ENCODE measurements at places on chromosomes 1 and 21.

DNA sequence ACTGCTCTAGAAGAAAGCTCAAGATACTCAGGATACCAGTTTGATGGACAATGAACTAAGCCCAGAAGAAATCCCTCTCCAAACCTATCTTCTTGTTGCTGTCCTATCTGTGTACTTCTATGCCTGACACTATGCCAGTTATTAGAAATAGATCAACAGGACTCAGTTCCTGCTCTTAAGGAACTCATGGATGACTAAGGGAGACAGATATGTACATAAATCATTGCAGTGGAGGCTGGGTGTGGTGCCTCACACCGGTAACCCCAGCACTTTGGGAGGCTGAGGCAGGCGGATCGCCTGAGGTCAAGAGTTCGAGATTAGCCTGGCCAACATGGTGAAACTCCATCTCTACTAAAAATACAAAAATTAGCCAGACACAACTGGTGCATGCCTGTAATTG is 42.4 kb upstream of the AK4 start:
- no peak for DNase-seq

DNA sequence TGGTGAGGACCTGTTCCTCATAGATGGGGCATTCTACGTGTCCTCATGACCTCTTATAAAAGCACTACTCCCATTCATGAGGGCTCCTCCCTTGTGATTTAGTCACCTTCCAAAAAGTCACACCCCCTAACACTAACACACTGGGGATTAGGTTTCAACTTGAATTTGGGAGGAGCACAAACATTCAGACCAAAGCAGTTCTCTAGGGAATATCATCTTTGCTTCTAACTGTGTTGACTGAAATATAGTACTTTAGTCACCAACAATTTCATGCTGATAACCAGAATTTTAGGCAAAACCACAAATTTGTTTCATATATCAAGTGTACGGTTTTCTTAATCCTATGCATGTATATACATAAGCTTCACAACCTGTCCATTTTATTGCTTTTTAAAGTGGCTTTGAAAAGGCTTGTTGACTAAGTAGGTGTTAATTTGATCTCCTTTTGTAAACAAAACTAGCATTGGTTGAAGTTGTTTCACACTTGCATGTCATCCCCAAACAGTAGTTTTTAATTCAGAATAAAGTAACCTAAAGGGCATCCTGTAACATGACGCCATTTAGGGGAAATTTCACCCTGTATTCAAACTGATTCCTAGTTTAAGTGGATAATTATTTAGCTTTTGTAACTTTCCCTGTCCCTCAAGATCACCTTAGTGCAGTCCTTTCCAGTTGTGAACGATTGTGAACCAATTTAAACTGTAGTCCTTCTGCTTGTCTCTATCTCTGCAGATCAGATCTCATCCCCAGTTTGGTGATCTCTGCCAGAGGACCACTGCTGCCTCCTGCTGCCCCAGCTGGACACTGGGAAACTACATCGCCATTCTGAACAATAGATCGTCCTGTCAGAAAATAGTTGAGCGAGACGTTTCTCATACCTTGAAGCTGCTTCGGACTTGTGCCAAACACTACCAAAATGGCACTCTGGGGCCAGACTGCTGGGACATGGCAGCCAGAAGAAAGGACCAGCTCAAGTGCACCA is 141.1 kb downstream of the TLR5 start:
- no peak for DNase-seq

- DNase-seq = no peak
Observed at GRCh38 chr21:29170944-29171343, 40.5 kb downstream of the MAP3K7CL start.

DNA sequence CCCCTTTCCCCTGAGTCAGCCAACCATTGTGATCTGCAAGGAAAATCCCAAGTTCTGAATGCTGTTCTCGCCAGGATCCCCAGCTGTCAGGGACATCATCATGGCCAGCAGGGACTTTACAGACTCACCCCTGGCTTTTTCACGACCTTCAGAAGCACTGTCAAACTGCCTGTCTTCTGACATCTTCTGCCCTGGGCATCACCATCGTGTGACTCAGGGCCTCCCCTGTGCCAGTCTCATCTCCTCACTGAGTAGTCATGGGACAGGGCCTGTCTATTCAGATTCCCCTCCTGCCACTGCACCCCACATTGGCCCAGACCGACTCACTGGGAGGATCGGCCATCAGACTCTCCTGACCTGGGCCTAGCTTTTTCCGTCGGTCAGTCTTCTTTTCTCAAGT is 72.5 kb upstream of the VAMP3 start:
- DNase-seq = no peak

DNA sequence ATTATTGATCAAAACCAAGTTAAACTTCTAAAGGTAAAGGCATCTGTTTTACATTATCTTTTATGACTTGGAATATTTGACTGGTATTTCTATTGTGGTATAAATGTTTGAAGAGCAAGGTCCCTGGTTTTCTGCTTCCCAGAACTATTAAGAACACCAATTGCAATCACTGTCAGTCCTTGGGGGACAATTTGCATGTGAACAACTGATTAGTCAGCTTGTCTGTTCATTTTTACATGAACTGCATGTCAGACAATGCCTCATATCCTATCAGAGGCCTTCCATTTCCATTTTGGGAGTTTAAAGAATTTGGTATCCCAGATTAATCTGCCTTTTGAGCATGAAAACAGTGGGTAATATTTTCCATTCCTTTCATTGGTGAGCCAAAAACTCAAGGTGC is 654.9 kb upstream of the USP24 start:
- no peak for DNase-seq

- DNase-seq = no peak
Observed at GRCh38 chr1:48611841-48612240, 139.8 kb upstream of the SPATA6 start.
